ENCODE measurements at places on chromosomes 5 and 9.

GRCh38 chr9:128735373-128735772, 11.4 kb upstream of the ZDHHC12 start:
- DNase-seq: no peak

GRCh38 chr9:124894741-124895170, 32.8 kb downstream of the ARPC5L start:
- no peak for DNase-seq

- no peak for DNase-seq
Observed at GRCh38 chr5:33425314-33425713, 15.5 kb upstream of the TARS1 start.

DNA sequence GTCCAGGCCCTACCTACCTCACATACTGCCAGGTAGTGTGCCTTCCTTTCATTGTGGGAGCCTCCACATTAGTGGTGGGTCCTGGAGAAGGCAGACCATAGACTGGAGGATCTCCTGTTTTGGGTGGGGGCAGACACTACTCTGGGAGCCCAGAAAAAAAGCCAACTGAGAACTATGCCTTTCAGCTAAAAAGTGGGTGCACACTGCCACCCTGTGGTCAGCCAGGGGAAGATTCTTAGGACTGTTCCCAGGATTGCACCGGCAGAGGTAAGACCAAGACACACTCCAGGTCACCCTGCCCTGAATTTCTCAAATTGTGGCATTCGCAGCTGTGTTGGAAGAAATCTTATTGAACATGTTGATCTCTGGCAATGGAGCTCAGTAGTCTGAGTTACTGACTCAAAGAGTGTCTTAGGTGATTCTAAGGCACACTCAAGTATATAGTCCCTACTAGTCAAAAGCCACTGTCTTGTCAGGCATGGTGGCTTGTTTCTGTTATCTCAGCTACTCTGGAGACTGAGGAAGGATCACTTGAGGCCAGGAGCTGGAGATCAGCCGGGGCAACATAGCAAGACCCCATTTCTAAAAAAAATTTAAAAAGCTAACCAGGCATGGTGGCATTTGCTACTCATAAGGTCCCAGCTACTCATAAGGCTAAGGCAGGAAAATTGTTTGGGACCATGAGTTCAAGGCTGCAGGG, 3.6 kb downstream of the SIGMAR1 start:
- DNase-seq: peak; percentile 57

- no peak for DNase-seq
Observed at GRCh38 chr9:4082948-4083347, 216.9 kb downstream of the GLIS3 start.

DNA sequence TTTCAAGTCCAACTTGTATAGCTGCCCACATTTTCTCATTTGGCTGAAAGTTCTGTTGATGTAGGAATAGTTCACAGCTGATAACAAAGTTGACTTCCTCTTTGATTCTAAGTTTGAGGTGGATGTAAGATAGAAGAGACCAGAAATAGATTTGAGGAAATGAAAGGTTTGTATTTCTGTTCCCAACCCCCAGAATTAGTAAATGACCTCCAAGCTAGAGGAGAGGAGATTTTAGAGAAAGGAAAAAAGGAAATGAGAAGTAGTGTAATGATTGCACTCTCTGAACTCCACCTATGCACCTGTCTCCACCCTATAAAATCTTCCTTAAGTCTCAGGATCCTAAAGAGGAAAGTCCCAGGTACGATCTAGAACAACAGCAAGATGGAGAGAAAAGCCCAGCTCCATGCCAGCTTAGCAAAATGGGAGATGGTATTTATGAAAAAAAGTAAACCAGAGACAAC, 130.4 kb upstream of the POC5 start:
- DNase-seq: no peak
